ENCODE measurements at places on chromosomes 2 and 18.

DNA sequence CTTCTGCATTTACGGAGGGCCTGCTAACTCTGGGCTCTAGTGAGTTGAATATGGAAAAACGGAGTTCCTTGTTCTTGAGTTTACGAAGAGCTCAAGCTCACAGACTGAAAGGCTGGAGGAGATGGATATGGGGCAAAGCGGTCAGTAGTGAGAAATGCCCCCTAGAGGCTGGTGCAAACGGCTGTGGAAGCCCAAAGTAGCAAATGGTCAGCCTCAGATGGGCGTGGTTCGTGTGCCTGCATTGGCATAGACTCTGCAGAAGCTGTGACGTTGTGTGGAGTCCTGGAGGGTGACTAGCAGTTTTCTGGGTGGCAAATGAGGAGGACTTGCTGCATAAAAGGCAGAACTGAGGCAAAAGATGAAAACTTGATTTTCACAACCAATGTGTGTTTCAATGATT lies 93.6 kb upstream of the TWIST2 start:
- no peak for DNase-seq

DNA sequence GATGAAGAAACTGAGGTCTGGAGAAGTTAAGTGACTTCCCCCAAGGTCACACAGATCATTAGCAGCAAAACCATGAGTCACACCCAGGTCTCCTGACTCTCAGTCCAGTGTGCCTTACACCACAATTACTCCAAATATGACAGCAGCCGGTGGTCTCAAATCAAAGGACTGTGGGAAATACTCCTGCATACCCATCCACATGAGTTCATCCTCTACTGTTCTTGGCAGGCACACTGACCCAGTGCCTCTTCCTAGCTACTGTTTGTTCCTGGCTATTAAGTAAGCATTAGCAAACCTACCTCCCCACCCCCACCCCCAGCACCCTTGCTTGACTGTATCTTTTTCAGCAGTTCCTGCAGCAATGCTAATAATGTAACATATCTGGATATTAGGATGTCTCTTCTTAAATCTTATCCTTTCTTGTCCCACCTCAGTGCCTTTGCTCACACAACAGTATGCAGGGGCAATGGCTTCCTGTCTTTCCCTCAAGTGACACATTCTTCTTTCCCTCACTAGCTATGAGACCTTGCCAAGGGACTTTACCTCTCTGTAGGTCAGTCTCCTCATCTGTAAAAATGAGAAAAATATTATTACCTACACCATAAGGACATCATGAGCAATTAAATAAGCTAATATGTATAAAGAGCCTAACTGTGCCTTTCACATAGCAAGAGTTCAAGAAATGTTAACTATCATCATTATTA lies 46.2 kb downstream of the FAM98A start:
- no peak for DNase-seq

GRCh38 chr2:158729451-158729850 lies 65.7 kb upstream of the DAPL1 start:
- DNase-seq: no peak

DNA sequence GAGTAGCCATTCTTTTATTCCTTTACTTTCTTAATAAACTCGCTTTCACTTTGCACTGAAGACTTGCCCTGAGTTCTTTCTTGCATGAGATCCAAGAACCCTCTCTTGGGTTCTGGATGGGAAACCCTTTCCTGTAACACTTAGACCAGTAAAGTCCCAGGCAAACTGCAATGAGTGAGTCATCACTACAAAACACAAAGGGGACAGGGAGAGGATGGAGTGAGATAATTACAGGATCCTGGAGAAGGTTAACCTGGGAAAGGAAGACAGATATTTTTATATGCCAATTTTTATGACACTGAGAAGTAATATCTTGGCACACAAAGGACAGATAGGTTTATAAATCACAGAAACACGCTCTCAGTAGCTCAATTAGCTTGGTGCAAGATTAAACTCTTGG lies 48.7 kb downstream of the EHD3 start:
- DNase-seq: no peak

- no peak for DNase-seq
Measured at GRCh38 chr2:3587021-3587420, 7.9 kb upstream of the COLEC11 start.

GRCh38 chr2:69660637-69661036 lies 17.1 kb upstream of the AAK1 start:
- no peak for DNase-seq

GRCh38 chr2:205270689-205271088 lies 411.6 kb upstream of the NRP2 start:
- DNase-seq: no peak

DNA sequence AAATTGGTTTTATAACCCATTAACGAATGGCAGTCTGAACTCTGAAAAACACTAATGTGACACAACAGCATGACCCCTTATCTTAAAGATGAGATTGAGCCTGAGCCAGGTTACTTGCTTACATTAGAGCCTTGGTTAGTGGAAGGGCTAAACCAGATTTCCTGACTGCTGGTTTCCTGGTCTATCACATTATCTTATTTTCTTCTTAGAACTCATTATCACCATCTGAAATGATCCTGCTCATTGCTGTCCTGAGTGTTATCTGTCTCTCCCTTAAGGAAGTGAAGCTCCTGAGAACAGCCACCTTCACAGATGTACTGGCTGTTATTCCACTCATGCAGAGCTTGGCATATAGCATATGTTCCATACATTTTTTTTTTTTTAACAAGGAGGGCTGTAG lies 9.0 kb upstream of the NRP2 start:
- DNase-seq: no peak

- no peak for DNase-seq
Measured at GRCh38 chr18:23623040-23623439, 36.7 kb upstream of the NPC1 start.

DNA sequence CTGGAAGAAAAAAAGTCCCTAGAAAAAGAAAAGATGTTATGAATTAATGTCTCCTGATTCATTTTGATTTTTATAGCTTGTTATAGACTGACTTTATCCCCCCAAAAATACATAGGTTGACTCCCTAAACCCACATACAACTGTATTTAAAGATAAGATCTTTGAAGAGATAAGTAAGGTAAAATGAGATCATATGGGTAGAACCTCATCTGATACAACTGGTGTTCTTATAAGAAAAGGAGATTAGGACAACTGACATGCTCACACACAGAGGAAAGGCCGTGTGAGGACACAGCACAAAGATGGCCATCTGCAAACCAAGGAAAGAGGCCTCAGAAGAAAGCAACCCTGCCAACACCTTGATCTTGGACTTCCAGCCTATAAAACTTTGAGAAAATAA lies 117.5 kb downstream of the CD226 start:
- DNase-seq: no peak

GRCh38 chr2:2647141-2647541 lies 316.1 kb upstream of the MYT1L start:
- no peak for DNase-seq

DNA sequence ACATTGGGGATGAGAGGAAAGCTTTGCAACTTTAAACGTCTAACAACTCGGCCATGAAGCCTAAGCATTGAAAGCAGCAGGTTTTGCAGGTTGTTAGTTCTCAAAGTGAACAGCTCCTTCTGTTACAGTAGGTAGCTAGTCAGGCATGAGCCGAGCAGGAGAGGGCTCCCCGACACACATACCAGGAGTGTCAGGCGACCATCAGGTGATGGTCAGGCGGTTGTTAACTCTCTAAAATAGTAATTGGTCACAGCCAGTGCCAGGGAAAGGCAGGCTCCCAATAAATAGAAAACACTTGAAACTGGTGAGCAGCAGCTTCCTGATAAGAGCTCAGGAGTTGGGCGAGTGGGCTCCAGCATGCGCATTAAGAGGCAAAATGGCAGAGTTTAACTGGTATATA lies 53.5 kb upstream of the DAPL1 start:
- no peak for DNase-seq

DNA sequence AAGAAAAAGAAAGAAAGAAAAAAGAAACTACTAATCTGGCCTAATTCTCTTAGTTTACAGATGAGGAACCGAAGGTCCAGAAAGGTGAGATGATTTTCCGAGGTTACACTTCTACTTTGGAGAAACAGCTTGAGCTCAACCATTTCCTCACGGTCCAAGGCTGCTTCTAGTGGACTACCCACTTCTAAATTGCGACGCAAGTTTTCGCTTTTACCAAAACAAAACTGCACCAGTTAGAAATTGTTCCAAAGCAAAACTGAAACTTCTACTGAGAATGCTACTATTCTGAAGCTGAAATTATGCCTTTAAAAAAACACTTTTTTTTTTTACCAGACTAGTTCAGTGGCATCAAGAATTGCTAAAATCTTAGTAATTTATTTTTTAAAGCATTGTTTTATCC lies 101.6 kb downstream of the INO80D start:
- DNase-seq: no peak

DNA sequence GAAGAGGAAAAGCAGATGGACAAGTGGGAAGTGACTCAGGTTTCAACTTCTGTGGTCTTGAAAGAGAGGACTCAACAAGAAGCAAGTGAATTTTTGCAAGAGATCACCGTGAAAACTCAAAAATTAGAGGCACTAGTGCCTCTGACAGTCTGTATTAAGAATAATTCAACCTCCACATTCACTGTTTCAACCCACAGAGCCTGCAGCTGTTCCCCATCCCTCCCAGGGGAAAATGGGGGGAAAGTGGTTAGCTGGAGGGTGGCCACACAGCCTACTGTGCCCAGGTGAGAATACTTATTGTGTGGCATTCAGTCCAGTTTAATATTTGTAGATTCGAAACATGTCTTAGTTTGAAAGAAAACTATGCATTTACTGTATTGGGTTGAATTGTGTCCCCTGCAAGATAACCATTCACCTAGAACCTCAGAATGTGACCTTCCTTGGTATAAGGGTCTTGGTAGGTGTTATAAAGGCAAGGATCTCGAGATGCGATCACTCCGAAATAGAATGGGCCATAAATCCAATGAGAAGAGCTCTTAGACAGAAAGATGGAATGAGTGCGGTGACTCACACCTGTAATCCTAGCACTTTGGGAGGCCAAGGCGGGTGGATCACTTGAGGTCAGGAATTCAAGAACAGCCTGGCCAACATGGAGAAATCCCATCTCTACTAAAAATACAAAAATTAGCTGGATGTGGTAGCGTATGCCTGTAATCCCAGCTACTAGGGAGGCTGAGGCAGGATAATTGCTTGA lies 94.3 kb downstream of the IRS1 start:
- DNase-seq: no peak

GRCh38 chr2:114659880-114660279 lies 217.4 kb downstream of the DPP10 start:
- no peak for DNase-seq

- no peak for DNase-seq
Measured at GRCh38 chr18:79445696-79446561, 50.2 kb downstream of the NFATC1 start.

- no peak for DNase-seq
Measured at GRCh38 chr18:71598374-71598773, 945.8 kb downstream of the CBLN2 start.

- peak; percentile 51 for DNase-seq
Measured at GRCh38 chr2:113198790-113199612, 25.2 kb downstream of the PSD4 start.

DNA sequence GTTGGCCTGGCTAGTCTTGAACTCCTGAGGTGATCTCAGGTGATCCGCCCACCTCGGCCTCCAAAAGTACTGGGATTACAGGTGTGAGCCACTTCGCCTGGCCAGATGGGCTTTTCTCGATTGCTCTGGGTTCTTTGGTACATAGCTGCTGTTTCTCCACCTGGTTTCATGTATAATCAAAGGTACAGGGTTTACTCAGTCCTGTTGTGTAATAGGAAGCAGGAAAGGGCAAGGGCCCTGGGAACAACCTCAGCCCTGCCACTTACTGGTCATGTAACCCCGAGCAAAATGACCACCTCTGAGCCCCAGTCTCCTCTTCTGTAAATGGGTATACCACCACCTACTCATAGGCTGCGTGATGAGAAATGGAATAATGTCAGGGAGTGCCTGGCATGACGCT lies 34.0 kb downstream of the RMC1 start:
- DNase-seq: no peak

DNA sequence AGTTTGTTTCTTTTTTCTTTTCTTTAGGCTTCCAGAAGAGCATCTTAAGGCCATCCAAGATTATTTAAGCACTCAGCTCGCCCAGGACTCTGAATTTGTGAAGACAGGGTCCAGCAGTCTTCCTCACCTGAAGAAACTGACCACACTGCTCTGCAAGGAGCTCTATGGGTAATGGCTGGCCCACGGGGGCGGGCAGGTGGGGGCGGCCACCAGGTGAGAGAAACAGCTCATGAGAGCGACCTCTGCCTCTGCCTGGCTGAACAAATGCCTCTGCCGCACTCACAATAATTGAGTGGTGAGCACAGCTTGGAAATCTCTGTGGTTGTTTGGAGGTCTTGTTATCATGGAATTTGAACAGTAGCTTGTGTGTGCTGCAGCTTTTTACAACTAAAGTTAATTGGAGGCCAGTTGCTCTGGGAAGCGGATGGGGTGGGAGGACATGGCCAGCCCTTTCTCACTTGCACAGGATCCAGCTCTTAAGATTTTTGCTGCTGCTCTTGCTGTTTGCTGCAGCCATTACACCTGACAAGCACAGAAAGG lies 70.4 kb downstream of the INPP5D start:
- DNase-seq: no peak

GRCh38 chr2:188248513-188248912 lies 43.2 kb upstream of the GULP1 start:
- DNase-seq: no peak

- DNase-seq: no peak
Measured at GRCh38 chr2:174561283-174561971, 36.2 kb downstream of the WIPF1 start.

DNA sequence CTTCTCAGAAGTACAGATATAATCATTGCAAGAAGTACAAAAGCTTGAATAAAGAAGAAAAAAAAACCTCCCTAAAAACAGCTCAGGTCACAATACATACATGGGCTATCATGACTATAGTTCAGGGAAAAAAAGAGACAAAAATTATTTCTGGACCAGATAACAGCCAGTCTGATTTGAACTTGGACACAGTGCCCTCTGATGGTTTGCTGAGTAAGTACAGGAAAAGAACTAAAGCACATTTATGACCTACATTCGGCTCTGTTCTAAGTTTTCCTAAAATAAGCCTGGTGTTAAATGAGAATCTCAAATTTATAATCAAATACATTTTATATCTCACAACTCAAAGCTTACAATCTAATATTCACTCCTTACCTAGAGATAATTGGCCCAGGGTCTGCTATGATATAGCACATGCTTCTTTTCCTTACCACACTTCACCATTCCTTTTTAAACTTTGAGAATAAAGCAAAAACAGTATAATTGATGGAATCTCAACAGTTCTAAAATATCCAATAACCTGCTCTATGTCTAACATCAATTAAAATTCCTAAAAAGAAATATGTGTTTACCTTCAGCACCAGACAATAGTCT lies 81.1 kb downstream of the RAPH1 start:
- DNase-seq: no peak

DNA sequence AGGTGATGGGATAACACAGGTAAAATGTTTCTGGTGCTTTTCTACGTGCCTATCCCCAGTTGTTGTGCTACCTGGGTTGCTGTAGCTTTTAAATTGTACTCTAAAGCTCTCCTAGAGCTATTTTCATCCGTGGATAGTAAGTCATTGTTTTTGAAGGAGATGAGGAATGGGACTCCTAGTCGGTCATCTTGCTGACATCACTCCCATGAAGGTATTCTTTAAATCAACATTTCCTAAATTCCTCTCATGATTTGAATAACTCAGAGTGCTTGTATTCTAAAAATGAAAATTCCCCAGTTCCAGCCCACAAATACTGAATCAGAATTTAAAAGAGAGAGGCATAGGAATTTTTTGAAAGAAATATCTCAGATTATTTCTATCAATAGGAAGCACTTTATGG lies 44.3 kb downstream of the CCDC148 start:
- no peak for DNase-seq
